Thymus (tissue), 14 donors: ENCODE measurements at places on chromosomes 6 and 20.

GRCh38 chr6:85637579-85637978 lies 5.1 kb downstream of the SYNCRIP start:
- no peak for DNase-seq

- no peak for DNase-seq
These were observed 42.0 kb upstream of the TMEM244 start for GRCh38 chr6:129903082-129903481.

- DNase-seq = no peak
These were observed 2.6 kb downstream of the SAMD5 start for GRCh38 chr6:147510929-147511590.

DNA sequence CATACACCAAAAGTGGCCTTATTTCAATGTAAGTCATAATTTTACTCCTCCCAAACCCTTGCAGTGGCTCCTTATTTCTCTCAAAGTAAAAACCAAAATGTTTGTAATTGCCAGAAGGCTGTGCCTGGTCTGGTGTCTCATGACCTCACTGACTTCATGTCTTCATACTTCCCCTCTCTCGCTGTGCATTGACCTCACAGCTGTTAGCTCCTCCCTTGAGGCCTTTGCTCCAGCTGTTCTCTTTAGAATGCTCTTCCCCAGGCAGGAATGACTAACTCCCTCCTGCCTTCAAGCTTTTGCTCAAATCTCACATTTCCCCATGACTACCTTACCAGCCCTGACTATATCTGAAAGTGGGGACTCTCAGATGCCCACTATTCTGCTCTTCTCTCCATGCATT lies 83.3 kb downstream of the MTFR2 start:
- DNase-seq = no peak

DNA sequence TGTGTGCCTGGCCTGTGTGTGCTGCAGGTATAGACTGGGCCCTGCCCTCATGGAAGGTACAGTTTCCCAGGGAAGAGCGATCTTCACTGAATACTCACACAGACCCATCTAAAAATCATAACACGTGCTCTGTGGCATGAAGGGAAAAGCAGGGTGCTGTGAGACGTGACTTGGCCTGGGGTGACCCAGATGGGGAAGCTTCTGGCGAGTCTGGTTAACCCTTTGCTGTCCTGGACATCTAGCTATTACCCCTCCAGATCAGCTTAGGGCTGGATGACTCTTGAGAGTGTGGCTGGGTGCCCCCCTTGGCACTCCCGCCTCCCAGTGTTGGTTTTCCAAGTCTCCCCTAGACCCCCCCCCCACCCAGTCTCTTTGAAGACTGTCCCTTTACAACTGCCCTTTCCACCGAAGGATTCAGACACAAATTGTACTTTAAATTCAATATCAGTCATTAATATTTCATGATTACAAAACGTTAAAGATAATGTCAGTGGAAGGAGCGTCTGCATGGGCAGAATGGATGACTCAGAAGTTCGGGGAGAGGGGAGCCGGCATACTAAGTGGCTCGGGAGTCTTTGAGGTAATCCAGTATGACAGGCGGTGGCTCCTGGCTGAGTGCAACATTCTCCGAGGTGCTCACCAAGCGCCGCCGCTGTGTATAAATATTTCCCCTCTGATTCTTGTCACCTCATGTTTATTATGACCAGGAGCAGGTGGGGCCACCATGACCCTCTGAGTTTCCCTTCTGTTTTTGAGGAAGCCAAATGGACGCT lies 77.3 kb downstream of the CD40 start:
- no peak for DNase-seq

DNA sequence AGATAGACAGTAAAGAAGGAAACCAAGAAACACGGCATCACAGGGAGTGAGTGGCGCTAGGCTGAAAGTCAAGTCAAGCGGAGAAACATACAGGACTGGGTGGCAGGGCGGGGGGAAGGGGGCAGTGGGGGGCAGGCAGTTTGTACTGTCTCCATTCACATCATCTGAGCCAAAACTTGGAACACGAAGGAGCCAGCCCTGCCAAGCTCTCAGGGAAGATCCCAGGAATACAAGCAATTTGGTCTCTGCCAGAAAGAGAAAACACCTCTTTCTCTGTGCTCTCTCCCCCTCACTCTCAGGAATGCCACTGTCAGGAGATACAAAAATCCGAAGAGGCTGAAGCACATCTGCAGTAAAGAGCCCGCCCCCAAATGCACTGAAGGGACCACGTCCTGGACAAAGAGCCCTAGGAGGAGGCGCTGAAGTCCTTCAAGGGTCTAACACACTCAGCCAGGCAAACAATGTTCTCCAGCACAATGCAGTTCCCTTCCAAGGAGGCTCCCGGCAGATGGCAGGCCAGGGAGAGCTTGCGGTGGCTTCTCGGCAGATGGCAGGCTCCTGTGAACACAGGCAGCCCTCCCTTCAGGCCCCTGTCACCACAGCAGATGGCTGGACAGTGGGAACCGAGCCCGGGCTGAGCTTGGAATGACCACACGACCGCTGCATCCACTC lies 90.0 kb downstream of the ATP9A start:
- DNase-seq = no peak

DNA sequence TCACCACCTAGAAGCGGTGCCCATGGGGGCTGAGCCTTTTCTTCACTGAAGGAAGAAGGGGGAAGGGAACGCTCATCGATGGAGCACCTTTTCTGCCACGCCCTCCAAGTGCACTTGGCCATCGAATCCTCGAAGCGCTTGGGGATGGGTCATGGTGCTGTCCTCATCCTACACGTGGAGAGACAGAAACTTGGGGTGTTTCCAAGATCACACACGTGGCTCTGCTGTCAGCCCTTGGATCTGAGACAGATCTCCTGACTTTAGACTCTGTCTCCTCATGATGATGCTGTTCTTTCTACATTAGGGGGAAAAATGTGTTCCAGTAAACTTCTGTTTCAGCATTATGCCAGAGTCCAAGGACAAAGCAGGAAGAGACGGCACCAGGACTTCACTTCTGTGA lies 78.5 kb downstream of the SYNDIG1 start:
- no peak for DNase-seq

DNA sequence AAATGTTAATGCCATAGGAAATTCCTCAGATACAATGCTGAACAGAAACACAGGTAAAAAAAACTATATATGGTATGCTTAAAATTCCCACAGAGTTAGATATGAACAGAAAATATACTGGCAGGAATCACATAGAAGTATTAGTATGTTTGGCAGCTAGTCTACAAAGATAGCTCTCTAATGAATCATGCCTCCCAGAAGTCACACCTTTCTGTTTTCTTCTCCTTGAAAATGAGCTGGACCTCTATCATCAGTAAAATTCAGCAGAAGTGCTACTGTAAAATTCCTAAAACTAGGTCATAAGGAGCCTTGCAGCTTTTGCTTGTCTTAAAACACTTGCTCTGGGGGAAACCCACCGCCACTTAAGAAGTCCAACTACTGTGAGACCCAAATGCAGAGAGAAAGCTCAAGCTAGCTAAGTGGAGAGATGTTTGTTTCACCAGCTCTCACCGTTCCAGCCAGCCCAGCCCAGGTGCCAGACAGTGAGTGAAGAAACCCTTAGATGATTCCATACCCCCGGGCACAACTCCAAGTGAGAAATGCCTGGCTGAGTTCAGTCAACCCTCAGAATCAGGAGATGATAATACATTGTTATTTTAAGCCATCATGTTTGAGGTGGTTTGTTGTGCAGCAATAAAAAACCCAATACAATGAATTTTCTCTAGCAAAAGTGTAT lies 43.0 kb downstream of the TSPYL4 start:
- no peak for DNase-seq
